Activated T-cell treated with anti-CD3 and anti-CD28 coated beads for 48 hours (primary cell): ENCODE measurements at places on chromosomes 6 and 20.

- DNase-seq, result no peak
Measured at GRCh38 chr6:6651335-6651734, 62.8 kb downstream of the LY86 start.

DNA sequence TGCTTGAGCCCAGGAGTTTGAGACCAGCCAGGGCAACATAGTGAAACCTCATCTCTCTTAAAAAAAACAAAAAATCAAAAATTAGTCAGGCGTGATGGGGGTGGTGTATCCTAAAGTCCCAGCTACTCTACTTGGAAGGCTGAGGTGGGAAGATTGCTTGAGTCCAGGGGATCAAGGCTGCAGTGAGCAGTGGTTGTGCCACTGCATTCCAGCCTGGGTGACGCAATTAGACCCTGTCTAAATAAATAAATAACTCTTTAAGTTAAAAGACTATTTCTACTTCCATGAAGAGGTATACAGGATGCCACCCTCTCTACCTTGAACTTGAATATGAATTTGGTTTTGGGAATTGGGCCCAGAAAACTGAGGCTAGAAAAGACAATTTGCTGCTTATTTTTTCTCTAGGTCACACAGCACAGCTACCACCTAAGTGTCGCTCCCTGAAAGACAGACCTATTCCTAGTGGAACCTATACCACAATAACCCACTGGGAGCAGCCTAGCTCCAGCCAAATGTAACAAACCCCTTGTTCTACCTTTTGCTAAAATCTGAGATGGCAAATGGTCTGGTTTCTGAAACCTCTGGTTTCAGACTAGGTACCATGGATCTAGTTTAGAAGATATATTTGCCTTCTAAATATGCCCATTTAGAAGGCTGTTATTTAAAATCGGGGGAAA lies 35.2 kb downstream of the HMGCLL1 start:
- DNase-seq, result no peak

DNA sequence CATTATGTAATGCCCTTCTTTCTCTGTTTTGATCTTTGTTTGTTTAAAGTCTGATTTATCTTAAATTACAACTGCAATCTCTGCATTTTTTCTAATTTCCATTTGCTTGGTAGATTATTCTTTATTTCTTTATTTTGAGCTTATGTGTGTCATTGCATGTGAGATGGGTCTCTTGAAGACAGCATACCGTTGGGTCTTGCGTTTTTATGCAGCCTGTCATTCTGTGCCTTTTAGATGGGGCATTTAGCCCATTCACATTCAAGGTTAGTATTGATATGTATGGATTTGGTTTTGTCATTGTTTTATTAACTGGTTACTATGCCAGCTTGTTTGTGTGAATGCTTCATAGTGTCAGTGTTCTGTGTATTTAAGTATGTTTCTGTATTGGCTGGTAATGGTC lies 84.9 kb upstream of the HMGCLL1 start:
- DNase-seq, result no peak

- DNase-seq, result no peak
Measured at GRCh38 chr20:16271450-16271849, 301.8 kb downstream of the KIF16B start.

DNA sequence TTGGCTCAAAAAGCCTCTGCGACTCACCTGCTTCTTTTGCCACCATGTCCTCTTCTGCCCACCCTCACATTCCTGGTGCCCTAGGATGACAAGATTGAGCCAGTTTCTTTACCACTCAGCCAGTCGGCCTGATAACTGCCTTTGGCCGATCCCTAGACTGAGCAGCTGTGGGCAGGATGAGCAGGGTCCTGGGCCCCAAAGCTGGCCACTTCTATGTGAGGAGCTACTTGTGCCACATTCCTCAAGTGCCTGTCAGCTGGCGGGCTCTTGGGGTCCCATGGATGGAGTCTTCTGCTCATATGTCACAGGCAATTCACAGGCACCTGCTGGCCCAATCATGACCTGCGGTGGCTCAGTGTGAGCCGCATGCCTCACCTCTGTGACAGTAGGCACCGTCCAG lies 16.5 kb downstream of the DYNLRB1 start:
- no peak for DNase-seq

- DNase-seq, result no peak
Measured at GRCh38 chr20:3674995-3675900, 6.6 kb downstream of the ADAM33 start.

- DNase-seq, result no peak
Measured at GRCh38 chr6:16419636-16420336, 181.4 kb downstream of the GMPR start.
